Hematopoietic multipotent progenitor cell (in vitro differentiated cells): ENCODE measurements at places on chromosomes 2 and 18. TPM values are rescaled to one million over a fixed set of nuclear protein-coding genes. Genes with fewer than 3 reads are reported as not detected.

DNA sequence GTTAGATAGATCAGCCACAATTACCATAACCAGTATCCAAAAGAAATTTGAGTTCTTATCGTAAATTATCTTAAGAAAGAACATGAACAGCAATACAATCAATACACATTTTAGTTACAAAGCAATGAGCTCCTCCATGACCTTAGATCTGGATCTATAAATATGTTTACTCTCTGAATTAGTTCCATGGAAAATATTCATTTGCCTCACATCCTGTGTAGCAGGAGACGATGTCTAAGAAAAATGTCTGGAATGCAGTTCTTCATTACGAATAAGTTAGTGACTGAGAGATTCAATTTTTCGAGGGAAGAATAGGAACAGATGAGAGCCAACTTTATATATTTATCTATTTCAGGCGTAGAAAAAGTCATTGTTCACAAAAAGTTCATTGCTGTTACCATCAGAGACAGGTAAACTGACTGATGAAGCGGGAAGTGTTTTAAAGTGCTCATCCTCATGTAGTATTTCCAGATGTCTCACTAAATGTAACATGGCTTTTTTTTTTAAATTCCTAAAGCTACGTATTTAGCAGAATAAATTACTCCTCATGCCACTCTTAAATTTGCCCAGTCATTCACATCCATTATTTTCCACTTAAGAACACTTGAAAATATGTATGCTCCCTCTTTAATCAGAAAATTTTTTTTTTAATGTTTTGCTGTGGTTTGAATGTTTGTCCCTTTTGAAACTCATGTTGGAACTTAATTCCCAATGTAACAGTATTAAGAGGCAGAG, 106.5 kb upstream of the SCN1A start:
- no peak for DNase-seq

- no peak for DNase-seq
Observed at GRCh38 chr2:8606226-8606625, 75.6 kb upstream of the ID2 start.

DNA sequence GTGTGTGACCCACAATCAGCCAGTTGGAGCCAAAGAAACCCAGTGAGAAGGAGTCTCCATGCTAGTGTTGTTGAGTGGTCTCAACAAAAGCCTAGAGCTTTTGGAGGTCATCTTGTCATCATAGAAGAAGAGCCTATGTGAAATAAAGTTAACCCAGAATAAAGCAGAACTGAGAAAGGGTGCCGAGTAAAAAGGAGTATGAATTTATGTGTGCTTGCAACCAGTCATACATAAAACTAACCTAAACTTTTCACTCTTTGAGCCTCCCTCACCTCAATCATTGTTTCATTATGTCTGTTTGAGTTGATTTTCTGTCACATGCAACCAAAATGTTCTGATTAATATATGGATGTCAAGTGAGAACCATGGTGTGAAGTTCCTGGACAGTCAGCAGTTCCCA, 599.3 kb upstream of the ZEB2 start:
- no peak for DNase-seq

GRCh38 chr18:40555914-40556313, 1399.1 kb upstream of the PIK3C3 start:
- DNase-seq = no peak

DNA sequence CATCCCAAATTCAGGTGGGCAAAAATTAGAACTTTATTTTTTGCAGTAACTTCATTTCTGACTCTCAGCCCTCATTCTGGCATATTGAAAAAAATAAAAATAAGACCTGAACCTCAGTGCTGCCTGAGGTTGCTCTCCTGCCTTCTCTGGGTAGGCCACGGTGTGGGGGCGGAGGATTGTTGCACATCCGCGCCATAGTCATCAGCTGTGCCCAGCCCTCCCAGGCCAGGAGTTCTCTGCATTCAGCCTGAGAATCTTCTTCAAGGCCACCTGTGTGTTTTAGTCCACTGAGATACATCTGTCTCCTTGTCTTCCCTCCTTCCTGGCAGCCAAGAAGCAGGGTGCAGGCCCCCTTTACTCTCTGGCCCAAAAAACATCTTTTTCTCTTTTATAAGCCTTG, 94.7 kb downstream of the ARMC9 start:
- DNase-seq = no peak

DNA sequence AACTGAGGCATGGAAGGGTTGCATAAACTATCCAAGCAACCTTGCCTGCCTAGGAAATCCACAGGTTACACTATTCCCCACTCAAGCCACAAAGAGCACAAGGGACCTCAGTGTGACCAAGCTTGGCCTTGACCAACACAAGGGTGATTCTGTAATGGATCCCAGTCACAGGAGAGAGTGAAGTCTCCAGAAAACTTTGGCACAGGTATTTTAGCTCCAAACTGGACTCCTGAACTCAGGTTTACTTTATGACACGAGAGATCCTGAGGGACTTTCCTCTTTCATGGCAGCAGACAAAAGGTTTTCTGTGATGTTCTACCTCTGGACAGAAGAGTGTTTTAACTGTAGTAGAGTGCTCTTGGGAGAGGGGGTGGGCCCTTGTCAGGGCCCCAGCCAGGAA, 169.2 kb downstream of the TRABD2A start:
- no peak for DNase-seq

GRCh38 chr2:151063271-151063670, 198.4 kb downstream of the RBM43 start:
- no peak for DNase-seq

DNA sequence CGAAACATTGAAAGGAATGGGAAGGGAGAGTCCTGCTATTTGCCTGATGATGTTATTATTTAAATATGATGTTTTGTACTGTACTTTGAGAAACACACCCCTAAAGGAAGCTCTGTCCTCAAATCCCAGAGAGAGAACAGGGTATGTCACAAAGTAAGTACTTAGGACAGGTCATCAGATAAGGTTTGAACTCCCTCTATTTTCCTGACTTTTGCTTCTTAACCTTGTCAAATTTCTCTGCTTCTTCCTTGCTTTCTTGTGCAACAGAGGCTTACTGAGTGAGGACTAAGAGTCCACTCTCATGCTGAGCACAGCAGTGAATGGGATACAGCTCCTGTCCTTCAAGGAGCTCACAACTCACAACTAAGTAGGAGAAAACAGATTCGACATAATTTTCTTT, 3.7 kb downstream of the DGUOK start:
- DNase-seq = no peak

- DNase-seq = no peak
Observed at GRCh38 chr2:70029814-70030409, 57.4 kb upstream of the PCBP1 start.

DNA sequence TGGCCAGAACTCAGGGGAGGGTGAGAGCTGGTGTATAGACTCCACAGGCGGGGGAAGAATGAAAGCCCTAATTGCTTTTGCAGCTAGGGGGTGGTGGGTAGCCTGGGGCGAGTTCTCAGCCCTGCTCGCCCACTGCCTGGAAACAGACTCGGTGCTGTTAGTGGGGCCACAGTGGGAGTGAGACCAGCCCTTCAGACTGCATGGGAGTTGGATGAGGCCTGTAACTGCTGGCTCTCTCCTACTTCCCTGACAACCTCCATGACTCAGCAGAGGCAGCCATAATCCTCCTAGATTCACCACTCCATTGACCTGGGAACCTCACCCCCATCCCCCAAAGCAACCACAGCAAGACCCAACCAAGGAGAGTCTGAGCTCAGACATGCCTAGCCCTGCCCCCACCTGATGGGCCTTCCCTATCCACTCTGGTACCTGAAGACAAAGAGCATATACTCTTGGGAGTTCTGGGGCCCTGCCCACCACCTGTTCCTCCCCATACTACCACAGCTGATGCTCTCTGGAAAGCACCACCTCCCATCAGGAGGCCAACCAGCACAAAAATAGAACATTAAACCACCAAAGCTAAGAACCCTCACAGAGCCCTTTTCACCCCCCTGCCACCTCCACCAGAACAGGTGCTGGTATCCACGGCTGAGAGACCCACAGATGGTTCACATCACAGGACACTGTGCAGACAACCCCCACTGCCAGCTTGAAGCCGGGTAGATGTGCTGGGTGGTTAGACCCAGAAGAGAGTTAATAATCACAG, 226.3 kb downstream of the EIPR1 start:
- DNase-seq = no peak

DNA sequence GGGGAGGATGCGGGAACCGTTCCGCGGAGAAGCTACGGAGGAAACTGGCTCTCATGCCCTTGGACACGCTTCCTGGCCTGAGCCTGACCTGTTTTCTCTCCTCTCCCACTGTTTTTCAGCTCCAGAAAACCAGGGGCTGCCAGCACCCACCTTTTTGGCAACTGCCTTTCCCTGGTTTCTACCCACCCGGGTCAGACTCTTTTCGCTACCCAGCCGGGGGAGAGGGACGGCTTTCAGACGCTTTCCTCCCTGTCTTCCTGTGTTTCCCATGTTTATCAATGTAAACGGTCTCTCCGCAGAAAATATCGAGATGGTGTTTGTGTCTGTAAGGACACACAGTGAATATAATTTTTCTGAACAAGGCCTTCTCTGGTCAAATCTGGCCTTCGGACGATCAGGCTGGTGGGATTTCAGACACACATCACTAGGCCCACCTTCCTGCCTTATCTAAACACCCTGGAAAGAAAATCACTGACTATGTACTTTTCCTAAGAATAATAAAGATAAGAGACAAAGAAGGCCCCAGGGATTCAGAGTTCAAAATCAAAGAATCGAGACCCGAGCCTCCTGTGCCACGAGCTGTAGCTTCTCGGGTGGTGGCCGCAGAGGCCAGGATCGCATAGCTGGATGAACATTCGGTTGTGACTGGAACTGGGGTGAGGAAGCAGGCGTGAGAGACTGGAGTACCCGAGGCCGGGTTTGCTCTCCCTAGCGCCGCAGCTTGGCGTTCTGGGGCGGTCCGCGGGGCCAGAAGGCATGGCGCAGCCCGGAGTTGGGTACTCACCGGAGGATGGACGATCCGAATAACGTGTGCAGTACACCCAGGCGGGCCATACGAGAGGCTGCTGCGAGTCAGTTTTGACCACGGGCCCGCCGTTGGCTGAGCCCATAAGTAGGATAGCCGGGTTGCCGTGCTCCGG, 1.7 kb downstream of the EN1 start:
- DNase-seq = no peak

DNA sequence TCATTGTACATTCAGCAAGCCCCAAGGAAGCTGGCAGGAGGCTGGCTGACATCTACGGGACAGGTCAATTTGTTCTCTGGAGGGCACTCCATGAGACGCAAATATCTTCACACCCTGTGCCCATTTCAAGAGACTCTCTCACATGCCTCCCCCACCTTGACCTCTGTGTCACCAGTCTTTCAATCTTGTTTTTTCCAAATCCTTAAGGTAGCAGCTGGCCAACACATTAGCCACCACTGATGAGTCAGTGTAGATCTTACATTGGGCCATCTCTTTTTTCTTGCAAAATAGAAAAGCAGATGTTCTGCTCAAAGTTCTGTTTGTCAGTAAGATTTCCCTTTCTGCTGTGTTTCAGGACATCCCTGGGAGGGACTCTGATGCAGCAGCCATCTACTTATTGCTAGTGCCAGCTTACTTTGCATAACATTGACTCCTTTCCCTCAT, 1.7 kb upstream of the DPP4 start:
- DNase-seq = no peak

DNA sequence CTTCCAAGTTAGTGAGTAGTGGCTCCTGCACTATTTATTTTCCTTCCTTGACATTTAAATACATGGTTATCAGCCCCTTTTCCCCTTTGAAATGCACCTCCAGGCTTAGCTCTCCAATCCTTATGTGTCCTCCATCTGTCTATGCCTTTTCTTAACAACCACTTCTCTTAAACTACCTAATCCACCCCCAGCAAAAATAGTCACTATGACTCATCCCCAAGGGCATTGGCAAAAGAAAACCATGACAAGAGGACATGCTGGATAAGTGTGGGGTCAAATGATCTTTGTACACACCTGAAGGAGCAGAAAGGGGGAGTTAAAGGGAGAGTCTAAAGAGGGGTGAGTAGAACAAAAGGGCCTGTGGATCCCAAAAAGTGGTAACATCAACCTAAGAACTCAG, 127.2 kb downstream of the ANKRD44 start:
- DNase-seq = no peak

- no peak for DNase-seq
Observed at GRCh38 chr2:48209214-48209885, 303.1 kb upstream of the FBXO11 start.

DNA sequence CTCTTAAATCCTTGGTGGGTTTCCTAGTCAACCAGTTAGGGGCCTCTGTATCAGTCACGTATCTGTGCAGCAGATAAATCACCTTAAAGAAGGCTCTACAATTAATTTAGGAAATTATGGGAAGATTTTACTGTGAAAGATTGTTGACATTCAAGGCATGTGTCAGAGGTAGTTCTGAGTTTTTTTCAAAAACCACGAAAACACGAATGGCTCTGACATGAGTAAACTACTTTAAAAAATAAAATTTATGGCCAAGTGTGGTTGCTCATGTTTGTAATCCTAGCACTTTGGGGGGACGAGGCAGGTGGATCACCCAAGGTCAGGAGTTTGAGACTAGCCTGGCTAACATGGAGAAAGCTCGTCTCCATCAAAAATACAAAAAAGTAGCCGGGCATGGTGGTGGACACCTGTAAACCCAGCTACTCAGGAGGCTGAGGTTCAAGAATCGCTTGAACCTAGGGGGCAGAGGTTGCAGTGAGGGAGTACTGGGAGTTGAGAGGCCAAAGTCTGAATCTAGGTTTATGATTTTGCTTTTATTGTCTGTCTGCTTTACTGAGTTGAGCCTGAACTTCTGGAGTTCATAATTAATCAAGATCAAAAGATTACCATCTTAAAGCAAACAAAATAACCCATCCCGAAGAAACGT, 77.1 kb downstream of the SPRED2 start:
- no peak for DNase-seq

DNA sequence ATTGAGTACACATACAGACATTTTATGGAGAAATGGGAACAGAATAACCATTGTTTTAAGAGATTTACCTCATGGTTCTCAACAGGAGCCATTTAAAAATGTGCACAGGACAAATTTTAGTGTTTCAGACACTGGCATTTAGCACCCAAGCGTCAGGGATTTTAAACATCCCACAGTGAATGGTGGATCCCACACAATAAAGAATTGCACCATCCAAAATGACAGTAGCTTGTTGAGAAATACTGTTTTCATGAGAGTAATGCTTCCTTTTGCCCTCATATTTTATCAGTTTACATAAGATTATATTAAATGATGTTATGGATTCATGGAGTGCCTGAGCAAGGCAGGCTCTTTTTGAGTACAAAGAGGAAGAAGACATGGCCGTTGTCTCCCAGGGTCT, 54.0 kb downstream of the MFSD6 start:
- no peak for DNase-seq

GRCh38 chr2:1546023-1546591, 132.8 kb downstream of the TPO start:
- peak; percentile 58 for DNase-seq

The ANKRD62 gene
- not detected for total RNA-seq

The MBD1 gene
- 94.8 TPM for total RNA-seq

The ANTXR1 gene
- under 0.01 TPM for total RNA-seq

The LBX2 gene
- total RNA-seq = 0.54 TPM

The SELENOI gene
- total RNA-seq = 24.5 TPM

The UGGT1 gene
- total RNA-seq = 41.7 TPM

The MOB1A gene
- 61.1 TPM for total RNA-seq
